ENCODE measurements at places on chromosomes 1 and 21.
A peak's percentile ranks its signal among the peaks of the same experiment; 100 is the strongest.

GRCh38 chr1:62425041-62425440 is 11.8 kb upstream of the USP1 start:
- no peak for DNase-seq

GRCh38 chr1:3590139-3590763 is 21.1 kb downstream of the MEGF6 start:
- no peak for DNase-seq

GRCh38 chr21:25371841-25372425 is 235.3 kb downstream of the MRPL39 start:
- DNase-seq = no peak

- no peak for DNase-seq
Measured at GRCh38 chr21:33978585-33978984, 63.0 kb upstream of the ATP5PO start.

DNA sequence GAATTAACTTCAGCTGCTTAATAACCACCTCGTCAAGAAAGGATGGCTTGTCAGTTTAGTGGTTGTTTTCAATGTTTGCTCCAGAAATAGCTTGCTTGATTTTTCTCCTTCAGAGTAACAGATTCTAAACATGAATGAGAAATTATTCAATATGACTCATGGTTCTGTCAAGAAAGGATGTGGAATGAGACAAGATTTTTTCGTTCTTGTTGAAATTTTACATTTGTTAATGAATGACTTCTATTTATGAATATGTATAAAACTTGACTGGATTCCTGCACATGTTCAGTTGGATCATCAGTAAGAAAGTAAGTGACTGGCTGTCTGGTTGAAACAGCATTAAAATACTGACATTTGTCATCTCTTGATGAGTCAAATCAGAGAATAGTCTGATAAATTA is 38.3 kb downstream of the IFI44 start:
- no peak for DNase-seq

DNA sequence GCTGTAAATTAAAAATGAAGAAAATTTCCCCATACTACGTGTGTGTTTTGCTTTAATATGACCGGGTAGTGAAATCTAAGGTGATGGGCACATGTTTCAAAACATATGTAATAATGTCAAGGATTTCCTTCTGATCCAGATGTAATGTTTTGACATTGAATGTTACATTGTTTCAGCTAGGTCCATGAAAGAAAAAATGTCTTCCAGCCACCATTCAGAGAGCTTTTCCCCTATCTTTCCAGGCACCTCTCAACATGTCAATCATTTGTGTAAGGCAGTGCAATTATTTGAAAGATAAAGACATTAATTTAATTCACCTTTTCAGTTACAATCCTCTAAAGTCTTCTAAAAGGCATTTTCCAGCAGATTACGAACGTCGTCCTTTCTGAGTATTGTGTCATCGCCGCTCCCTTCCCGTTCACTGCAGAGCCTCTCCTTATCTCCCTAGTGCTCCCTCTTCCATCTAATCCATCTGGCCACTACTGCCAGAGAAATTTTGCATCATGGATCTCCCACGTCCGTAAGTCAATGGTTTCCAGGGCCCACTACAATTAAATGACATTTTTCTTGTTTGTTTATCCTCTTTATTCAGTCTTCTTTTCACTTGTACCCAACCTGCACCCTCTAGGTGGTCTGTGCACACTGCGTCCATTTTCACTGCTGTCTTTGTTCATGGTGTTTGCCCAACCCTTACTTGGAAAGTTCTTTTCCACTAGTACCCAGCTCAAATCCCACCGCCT is 1.3 kb upstream of the VAMP3 start:
- DNase-seq = no peak

DNA sequence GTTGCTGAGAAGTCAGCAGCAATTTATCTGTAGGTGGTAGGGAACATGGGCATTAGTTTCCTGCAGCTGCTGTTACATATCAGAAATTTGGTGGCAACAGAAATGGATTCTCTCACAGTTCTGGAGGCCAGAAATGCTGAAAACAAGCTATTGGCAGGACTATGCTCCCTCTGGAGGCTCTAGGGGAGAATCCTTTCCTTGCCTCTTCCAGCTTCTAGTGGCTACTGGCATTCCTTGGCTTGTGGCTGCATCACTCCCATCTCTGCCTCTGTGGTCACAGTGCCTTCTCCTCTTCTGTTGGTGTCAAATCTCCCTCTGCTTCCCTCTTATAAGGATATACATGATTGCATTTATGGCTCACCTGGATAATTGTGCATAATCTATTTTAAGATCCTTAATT is 2.5 kb upstream of the SFT2D2 start:
- DNase-seq = no peak

GRCh38 chr1:94743862-94744261 is 76.3 kb upstream of the SLC44A3 start:
- no peak for DNase-seq

DNA sequence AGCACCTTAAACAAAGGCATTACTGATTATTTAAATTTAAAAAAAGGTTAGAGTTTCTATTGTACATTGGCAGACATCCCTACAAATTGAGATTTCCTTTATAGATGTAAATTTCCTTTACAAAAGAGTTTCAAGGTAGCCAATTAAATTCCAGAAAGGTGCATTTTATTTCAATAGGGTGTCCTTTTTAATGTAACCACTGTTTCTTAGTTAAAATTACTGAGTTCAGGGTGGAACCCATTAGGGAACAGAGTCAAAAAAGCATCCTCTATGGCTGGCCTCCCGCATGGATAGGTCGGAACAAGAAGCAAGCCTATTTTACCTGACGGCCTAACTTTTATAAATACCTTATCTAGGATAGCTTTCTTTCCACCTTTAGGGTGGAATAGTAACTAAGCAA is 24.4 kb downstream of the TCP10L start:
- no peak for DNase-seq

DNA sequence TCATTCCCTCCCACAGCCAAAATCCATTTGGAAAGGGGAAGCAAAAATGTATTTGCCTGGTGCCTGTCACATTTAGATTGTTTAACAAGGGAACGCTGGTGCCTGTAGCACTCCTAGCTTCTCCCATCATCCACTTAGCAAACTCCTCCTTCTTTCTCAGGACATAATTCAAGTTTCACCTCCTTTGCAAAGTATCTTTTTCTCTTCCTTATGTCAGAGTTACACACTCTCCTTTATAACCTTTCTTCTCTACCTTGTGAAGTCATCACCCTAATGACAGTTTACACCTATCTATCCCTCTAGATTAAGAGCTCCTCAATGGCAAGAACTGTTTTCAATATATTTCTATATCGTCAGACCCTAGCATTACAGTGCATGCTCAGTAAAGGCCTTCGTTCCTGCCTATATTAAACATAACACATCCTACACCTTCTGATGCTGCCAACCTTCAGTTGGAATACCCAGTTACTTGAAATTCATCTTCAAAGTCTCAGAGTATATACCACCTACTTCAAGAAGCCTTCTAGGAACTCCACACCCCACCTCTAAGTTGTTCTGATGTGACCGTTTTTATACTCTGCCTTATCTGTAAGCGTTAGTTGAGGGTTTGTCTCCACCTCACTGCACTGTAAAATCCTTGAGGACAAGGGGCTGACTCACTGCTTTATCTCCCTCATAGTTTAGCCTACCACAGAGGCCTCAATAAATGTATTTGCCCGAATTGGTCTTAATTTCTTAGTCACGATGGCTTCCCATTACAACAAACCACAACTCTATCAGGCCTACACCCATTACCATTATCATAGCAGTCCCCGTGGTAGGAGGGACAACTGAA is 1.0 kb upstream of the EPS15 start:
- DNase-seq = no peak

- DNase-seq = no peak
Measured at GRCh38 chr1:17877316-17877715, 122.2 kb downstream of the ACTL8 start.

DNA sequence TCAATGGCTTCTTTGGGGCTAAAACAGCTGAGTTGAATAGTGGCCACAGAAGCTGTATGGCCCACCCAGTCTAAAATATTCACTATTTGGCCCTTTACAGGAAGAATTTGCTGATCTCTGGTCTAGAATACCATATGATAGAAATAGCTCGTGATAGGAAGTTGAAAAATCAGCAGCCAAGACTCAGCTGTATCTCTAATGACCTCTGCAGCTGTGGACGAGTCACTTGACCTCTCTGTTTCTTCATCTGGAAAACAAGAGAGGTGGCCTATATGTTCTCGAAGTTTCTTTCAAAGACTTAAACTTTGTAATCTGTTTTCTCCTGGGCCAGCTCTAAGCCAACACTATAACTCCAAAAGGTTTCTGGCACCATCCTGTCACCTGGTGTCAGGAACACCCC is 129.2 kb downstream of the ZBTB18 start:
- no peak for DNase-seq

- no peak for DNase-seq
Measured at GRCh38 chr1:95308276-95309030, 74.4 kb downstream of the RWDD3 start.

DNA sequence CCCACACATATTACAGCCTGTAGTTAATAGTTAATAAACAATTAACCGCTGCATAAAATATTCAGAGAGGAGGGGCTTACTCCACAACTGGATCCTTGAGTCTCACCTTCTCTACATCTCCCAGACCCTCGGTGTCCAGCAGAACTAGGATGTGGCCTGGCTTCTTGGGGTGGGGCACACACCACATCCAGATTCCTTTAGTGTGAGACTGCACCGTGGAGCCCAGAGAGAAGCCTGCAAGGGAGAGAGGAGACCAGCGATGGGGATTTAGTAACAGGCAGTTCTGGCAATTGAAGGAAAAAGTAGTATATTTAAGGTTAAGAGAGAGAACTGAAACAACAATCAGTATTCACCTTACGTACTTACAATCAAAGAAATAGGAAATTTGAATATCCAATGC is 4.9 kb downstream of the GBP1 start:
- DNase-seq = no peak

GRCh38 chr21:39363607-39364555 is 15.0 kb upstream of the HMGN1 start:
- no peak for DNase-seq

- no peak for DNase-seq
Measured at GRCh38 chr1:219347921-219348391, 174.3 kb downstream of the LYPLAL1 start.

GRCh38 chr1:240099329-240099728 is 7.6 kb downstream of the FMN2 start:
- no peak for DNase-seq

GRCh38 chr1:204085876-204086275 is 13.0 kb downstream of the SOX13 start:
- no peak for DNase-seq

DNA sequence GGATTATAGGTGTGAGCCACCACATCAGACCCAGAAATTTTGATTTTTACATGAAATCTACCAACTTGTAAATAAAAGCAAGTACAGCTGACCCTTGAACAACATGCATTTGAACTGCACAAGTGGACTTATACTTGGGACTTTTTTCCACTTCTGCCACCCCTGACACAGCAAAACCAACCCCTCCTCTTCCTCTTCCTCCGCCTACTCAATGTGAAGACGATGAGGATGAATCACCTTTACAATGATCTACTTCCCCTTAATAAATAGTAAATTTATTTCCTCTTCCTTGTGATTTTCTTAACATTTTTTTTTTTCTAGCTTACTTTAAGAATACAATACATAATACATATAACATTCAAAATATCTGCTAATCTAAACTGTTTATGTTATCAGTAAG is 17.5 kb upstream of the YRDC start:
- no peak for DNase-seq

DNA sequence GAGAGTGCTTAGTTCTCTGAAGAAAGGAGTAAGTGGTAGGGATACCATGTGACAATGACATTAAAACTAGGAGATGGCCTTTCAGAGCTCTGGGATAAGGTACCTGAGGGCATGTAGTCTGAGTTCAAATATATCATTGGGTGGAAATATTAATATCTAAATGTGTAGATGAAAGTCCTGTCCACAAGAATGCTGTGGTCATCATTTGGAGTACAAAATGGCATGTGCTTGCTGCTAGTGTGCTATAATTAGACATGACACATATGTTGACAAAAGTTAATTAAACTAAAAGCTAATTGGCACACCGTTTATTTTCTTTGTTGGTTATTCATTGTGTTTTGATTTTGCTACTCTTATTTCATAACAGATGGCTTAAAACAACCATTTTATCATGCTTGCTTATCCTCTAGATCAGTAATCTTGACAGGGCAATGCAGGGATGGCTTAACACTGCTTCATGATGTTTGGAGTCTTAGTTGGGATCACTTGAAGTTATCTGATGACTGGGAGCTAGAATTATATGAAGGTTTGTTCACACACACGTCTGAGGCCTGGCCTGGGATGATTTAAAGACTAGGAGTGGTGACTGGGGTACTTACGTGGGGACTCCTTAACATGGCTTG is 31.0 kb downstream of the CC2D1B start:
- no peak for DNase-seq

DNA sequence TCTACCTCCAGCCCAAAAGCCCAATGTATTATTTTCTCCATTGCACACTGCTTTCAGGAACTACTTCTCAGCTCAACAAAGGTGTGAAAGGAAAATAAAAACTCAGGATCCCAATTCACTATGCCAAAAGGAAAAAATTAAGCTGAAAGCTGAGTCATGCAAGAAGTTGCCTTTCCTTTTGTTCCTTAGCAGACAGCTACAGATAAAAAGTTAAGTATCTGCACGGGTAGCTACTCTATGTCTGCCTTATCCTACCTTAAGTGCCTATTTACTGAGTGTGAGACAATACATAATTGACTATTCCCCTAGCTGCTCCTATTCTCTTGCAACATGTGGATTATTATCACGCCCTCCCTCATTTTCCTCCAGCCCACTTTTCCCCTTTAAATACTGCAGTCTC is 84.1 kb downstream of the ADCY10 start:
- DNase-seq = no peak

- DNase-seq = no peak
Measured at GRCh38 chr1:196501760-196502428, 106.3 kb downstream of the KCNT2 start.

- no peak for DNase-seq
Measured at GRCh38 chr1:232111611-232112010, 485.0 kb downstream of the DISC1 start.

DNA sequence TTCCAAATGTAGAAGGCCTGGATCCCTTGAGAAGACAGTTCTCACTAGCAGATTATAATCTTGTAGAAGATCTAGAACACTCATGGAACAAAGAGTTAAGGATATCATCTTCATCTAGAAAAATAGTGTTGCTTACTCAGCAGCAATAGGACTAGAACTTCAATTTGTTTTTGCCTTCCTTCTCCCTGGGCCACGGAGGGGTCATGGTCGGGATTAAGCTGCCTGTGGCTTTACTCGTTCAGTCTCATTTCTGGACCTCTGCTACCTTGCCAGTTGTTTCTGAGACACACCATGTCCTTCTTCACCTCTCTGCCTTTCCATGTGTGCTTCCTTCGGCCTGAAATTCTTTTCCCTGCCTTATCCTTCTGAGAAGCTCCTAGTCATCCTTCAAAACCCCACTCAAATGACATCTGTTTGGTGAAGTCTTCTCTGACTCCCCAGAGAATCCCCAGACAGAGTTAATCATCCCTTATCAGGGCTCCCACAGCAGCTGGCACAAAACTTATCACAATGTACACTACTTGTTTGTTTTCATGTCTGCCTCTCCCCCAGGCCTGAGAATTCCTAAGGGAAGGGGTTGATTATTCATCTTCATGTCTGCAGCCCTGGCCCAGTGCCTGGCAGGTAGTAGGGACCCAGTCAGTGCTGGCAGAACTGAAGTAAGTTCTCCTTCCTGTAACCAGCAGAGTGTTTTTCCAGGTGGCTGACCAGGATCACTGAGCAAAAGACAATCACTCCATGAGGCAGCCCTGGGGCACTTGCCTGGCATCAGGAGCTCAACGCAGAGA is 15.5 kb upstream of the SNX27 start:
- no peak for DNase-seq

GRCh38 chr1:31422505-31423319 is 9.7 kb downstream of the SERINC2 start:
- peak; percentile 47 for DNase-seq
